ENCODE measurements at places on chromosomes 11 and 22.

- DNase-seq = no peak
Measured at GRCh38 chr11:100581318-100581717, 105.8 kb upstream of the ARHGAP42 start.

DNA sequence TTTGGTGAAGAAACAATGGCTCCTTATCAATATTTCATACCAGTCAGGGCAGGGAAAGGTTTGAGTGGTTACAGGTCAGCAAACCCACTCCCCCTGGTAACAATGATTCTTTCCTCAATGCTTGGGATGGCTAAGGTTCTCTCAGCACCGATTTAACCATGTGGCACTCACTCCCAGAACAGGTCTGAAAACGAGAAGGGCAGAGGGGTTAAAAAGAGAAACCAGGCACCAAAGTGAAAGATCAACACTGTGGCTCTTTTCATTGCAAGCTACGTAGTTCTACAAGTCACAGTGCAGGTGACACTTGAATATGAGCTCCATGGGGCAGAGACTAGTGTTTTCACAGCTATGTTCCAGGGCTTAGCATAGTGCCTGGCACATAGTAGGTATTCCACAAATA is 132.4 kb downstream of the PLEKHA7 start:
- no peak for DNase-seq

DNA sequence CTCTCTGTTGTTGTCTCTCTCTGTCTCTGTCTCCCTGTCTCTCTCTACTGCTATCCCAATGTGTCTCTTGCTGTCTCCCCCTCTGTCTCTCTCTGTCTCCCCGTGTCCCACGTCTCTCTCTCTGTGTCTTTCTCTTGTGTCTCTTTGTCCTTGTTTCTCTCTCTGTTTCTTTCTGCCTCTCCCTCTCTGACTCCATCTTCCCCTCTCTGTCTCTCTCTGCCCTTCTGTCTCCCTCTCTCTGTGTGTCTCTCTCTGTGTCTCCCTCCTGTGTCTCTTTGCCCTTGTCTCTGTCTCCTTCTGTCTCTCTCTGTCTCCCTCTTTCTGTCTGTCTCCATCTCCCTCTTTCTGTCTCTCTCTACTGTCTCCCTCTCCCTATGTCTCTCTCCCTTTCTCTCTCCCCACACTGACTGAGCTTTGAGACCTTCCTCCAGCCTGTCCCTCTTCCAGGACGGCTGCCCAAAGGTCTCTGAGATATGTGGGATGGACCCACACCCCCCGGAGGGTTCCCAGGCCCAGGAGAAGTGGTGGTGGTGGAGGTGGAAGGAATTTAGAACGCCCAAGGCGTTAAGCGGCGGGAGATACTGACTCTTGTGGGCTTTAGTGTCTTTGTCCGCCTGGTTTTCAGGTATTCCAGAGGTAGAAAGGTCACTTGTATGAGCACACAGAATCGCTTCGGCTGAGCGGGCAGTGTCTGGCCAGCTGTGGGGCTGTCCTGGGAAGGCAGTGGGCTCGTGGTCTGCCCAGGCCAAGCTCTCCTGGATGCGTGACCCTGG is 65.5 kb upstream of the CCND1 start:
- DNase-seq = no peak

GRCh38 chr22:50720301-50721256 is 17.4 kb upstream of the ACR start:
- no peak for DNase-seq

All from stimulated activated CD8-positive, alpha-beta memory T cell treated with anti-CD3 and anti-CD28 coated beads, Interleukin-4, amount 100 ng/mL, for 1 hour (primary cell).